Gastrocnemius medialis (tissue), 4 donors: ENCODE measurements at places on chromosomes 1 and 21. TPM values are rescaled to one million over a fixed set of nuclear protein-coding genes. Genes with fewer than 3 reads are reported as not detected.

DNA sequence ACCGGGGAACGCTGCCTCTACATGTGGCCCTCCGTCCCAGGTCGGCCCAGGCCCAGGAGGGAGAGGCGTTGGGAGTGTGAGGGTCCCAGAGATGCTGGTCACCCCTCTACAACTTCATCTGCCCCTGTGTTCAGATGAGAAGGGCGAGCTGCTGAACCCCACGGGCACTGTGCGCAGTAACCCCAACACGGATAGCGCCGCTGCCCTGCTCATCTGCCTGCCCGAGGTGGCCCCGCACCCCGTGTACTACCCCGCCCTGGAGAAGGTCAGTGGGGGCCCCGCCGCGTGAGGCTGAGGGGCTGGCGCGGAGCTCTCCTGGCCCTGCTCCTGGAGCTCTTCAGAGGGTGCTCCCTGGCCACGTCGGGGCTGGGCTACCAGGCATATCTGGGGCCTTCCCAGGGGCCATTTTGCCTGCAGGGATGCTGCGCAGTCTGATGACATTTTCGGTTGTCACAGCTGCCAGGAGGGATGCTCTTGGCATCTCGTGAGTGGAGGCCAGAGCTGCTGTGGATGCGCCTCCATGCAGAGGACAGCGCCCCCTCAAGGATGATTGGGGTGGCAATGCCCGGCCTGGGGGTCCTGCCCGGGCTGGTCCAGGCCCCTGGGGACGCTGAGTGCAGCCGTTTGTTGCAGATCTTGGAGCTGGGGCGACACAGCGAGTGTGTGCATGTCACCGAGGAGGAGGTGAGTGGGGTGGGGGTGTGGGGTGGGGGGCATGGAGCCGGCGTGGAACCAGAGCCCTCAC lies 68.6 kb downstream of the PIK3CD start:
- H3K36me3 ChIP-seq: no peaks in the 10 kb centered on the region
- H3K27me3 ChIP-seq: no peaks in the 10 kb centered on the region
- H3K4me1 ChIP-seq: peaks cover 4% of the 10 kb centered on the region
- DNase-seq: no peak
- no peak overlapping the region for H3K4me3 ChIP-seq
- H3K27ac ChIP-seq: no peak overlapping the region

- H3K4me1 ChIP-seq: peaks cover 4% of the 10 kb centered on the region
- DNase-seq: no peak
- H3K27me3 ChIP-seq: no peaks in the 10 kb centered on the region
- no peaks in the 10 kb centered on the region for H3K36me3 ChIP-seq
- H3K4me3 ChIP-seq: no peak overlapping the region
- H3K27ac ChIP-seq: no peak overlapping the region
Observed at GRCh38 chr1:204036882-204037655, 35.8 kb upstream of the SOX13 start.

Gene CD1E
- total RNA-seq: not detected

GRCh38 chr1:3620708-3621107 lies 4.1 kb upstream of the TPRG1L start:
- no peak for DNase-seq
- no peaks in the 10 kb centered on the region for H3K27me3 ChIP-seq
- H3K4me1 ChIP-seq: peaks cover 16% of the 10 kb centered on the region

Gene AMY1B
- not detected for total RNA-seq

GRCh38 chr1:68230484-68230802 lies 1.9 kb downstream of the WLS start:
- peak overlapping the region; percentile 78 for H3K27ac ChIP-seq
- DNase-seq: no peak
- no peaks in the 10 kb centered on the region for H3K36me3 ChIP-seq
- H3K4me1 ChIP-seq: no peaks in the 10 kb centered on the region
- H3K27me3 ChIP-seq: no peaks in the 10 kb centered on the region

- H3K36me3 ChIP-seq: peaks cover 29% of the 10 kb centered on the region
- H3K4me3 ChIP-seq: no peak overlapping the region
- no peaks in the 10 kb centered on the region for H3K27me3 ChIP-seq
- H3K4me1 ChIP-seq: no peaks in the 10 kb centered on the region
- no peak for DNase-seq
Observed at GRCh38 chr1:212622906-212623305, 14.3 kb downstream of the ATF3 start.

DNA sequence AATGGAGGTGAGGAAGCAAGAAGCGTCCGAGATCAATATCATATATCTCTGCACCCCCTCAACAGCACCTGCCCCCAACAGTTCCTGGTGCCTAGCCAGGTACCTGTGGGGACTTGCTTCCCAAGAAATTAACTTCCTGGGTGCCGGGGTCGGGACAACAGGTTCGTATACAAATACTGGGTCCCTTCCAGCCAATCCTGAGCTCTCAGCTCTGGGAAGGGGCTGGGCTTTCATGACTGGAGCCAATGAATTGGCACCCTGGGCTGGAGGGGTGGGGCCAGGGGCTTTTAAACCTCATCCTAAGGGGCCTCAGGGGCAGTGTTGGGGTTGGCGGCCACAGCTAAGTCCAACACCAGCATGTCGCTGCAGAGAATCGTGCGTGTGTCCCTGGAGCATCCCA lies at the start of gene PADI3:
PADI3 (plus strand) TSS at position 318 of the 400 bp plus-strand sequence; CDS start at position 358, 40 bp downstream.
- no peak within 1 kb of the TSS for H3K4me3 ChIP-seq
- H3K27me3 ChIP-seq: no peaks in the 10 kb centered on the region
- H3K36me3 ChIP-seq: no peaks in the 10 kb centered on the region
- H3K4me1 ChIP-seq: no peaks in the 10 kb centered on the region
- H3K27ac ChIP-seq: no peak within 1 kb of the TSS

DNA sequence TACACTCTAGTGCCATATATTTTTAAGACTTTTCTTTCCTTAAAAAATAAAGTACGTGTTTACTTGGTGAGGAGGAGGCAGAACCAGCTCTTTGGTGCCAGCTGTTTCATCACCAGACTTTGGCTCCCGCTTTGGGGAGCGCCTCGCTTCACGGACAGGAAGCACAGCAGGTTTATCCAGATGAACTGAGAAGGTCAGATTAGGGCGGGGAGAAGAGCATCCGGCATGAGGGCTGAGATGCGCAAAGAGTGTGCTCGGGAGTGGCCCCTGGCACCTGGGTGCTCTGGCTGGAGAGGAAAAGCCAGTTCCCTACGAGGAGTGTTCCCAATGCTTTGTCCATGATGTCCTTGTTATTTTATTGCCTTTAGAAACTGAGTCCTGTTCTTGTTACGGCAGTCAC lies 25.2 kb downstream of the PSEN2 start:
- H3K4me1 ChIP-seq: no peaks in the 10 kb centered on the region
- DNase-seq: no peak
- peaks cover 3% of the 10 kb centered on the region for H3K36me3 ChIP-seq
- H3K27ac ChIP-seq: no peak overlapping the region

- H3K27ac ChIP-seq: no peak overlapping the region
- H3K4me3 ChIP-seq: no peak overlapping the region
- no peaks in the 10 kb centered on the region for H3K4me1 ChIP-seq
- DNase-seq: no peak
- H3K36me3 ChIP-seq: no peaks in the 10 kb centered on the region
Observed at GRCh38 chr1:92989936-92990583, 28.8 kb upstream of the DIPK1A start.

Gene FCER1G
- 18.6 TPM for total RNA-seq

- DNase-seq: no peak
- no peak overlapping the region for H3K4me3 ChIP-seq
- no peaks in the 10 kb centered on the region for H3K27me3 ChIP-seq
- H3K36me3 ChIP-seq: no peaks in the 10 kb centered on the region
Observed at GRCh38 chr1:8077602-8078001, 51.5 kb upstream of the ERRFI1 start.

Gene IL22RA1
- total RNA-seq: not detected

Gene RAVER2
- total RNA-seq: 8.4 TPM

- peaks cover 26% of the 10 kb centered on the region for H3K4me1 ChIP-seq
- H3K36me3 ChIP-seq: no peaks in the 10 kb centered on the region
- H3K4me3 ChIP-seq: peak overlapping the region; percentile 89
- H3K27me3 ChIP-seq: no peaks in the 10 kb centered on the region
- H3K27ac ChIP-seq: peak overlapping the region; percentile 85
- peak; percentile 82 for DNase-seq
Observed at GRCh38 chr1:178093494-178093950, 382 bp upstream of the RASAL2 start.

DNA sequence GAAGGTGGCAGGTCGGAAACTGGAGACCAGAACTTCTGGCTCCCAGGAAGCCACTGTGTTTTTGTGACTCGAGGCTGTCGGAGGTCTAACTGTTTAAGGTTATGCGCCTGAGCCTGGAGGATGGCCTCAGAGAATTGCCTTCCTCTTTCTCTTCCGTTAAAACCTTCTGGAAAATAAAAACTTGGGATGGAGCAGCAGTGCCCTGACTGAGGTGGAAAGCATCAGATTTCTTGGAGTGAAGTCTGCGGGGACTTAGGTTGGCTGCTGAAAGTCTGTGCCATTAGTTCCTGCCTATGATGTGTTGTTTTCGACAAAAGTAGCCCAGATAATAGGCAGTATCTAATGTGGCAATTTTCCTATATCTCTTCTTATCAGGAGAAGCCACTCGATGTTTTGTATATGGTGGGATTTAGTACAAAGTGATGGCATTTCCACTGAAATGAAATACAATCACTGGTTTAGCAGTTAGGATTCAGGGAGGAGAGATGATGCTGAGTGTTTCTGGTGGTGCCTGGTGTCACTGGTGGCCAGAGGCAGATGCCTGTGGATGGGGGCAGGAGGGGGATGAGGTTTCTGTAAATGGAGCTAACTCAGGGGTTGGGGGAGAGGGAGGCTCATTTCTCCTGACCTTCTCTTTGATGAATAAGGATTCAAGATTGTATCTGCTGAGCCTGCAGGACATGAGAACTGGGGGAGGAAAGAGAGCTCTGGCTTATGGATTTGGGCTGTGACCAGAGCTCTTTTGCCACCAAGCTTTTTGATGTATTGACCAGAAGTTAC lies 150.8 kb downstream of the CAMTA1 start:
- H3K36me3 ChIP-seq: no peaks in the 10 kb centered on the region
- H3K27ac ChIP-seq: no peak overlapping the region
- DNase-seq: no peak
- peaks cover 12% of the 10 kb centered on the region for H3K27me3 ChIP-seq
- peaks cover 10% of the 10 kb centered on the region for H3K4me1 ChIP-seq

DNA sequence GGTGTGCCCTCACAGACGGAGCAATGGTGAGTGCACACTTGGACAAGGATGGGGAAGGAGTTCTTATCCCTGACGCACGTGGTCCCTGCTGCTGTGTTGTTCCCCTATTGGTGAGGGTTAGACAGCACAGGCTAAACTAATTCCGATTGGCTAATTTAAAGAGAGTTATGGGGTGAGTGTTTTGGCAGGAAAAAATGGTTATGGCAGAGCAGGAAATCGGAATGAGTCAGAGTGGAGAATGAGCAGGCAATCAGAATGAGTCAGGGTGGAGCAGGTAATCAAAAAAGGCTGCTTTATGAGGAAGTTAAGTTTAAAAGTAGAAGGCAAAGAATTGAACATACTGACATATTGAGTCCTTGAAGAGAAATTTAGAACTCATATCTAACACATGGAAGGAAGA lies 100.5 kb downstream of the NGF start:
- H3K4me3 ChIP-seq: no peak overlapping the region
- no peak overlapping the region for H3K27ac ChIP-seq
- no peak for DNase-seq
- H3K27me3 ChIP-seq: no peaks in the 10 kb centered on the region
- no peaks in the 10 kb centered on the region for H3K36me3 ChIP-seq
- H3K4me1 ChIP-seq: no peaks in the 10 kb centered on the region

- DNase-seq: peak; percentile 15
- H3K4me1 ChIP-seq: peaks cover 88% of the 10 kb centered on the region
- peak overlapping the region; percentile 64 for H3K4me3 ChIP-seq
- peak overlapping the region; percentile 96 for H3K27ac ChIP-seq
Observed at GRCh38 chr1:207813946-207814345, 62.1 kb downstream of the CD46 start.

DNA sequence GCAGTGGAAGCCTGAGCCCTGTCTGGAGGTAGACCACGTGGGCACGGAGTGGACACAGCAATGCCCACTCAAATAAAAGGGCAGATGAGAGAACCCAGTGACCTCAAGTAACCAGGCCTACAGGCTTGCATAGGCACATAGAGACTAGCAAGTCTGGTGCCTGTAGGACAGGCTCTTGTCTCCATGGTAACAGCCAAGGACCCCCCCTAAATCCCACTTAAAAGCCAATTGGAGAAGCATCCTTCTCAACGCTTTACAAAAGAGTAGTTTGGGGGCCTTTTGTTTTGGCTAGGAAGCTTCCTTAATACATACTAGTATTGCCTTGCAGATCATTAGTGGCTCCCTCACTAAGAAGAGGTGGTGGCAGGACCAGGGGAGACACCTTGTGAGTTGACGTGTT lies 63.9 kb downstream of the VWA5B1 start:
- H3K36me3 ChIP-seq: no peaks in the 10 kb centered on the region
- H3K4me1 ChIP-seq: peaks cover 20% of the 10 kb centered on the region
- DNase-seq: no peak
- H3K4me3 ChIP-seq: no peak overlapping the region
- H3K27ac ChIP-seq: no peak overlapping the region
- H3K27me3 ChIP-seq: no peaks in the 10 kb centered on the region

DNA sequence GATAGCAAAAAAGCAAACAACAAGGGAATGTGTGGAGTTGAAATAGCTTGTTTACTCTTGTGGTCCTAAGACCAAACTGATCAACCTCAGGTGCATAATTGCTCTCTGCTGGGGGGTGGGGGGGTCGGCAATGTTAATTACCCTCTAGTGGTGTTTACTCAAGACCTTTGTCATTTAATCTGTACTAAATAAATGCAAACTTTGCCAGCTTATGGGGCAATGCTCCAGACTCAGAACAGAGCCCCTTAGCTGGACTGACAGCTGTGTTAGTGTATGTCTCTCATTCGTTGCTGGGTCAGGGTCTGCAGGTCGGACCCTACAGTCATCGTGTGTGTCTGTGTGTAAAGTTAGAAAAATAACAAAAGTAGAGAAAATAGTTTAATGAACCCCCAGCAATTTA lies 7.2 kb upstream of the SLC44A3 start:
- H3K4me1 ChIP-seq: no peaks in the 10 kb centered on the region
- H3K36me3 ChIP-seq: no peaks in the 10 kb centered on the region
- no peak for DNase-seq
- H3K4me3 ChIP-seq: no peak overlapping the region
- no peaks in the 10 kb centered on the region for H3K27me3 ChIP-seq
- no peak overlapping the region for H3K27ac ChIP-seq

GRCh38 chr21:38800924-38801744 lies 4.6 kb upstream of the ETS2 start:
- H3K27ac ChIP-seq: no peak overlapping the region
- no peak overlapping the region for H3K4me3 ChIP-seq
- no peak for DNase-seq
- no peaks in the 10 kb centered on the region for H3K4me1 ChIP-seq
- no peaks in the 10 kb centered on the region for H3K36me3 ChIP-seq

DNA sequence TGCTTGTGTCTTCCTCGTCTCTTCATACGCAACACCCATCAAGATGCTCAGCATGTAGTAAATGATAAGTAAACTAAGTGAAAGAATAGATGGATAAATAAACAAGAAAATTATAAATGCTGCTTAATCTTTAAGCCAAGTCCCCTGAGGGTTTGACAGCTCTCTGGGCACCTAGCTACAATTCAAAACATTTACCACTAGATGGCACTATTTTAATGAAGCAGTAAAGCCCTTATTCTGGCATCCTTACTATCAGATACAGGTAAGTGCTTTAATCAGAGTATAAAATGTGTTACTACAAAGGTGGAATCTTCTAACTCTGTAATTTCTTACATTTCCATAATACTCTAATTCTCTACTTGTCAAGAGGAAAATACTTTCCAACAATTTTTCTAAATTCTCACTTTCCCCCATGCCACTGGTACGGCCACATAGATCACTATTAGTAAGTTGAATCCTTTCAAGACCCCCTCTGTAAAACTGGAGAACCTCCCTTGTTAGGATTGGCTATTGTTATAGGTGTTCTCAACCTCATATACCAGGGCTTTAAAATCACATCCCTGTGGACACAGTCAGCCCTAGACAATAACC lies 137.8 kb downstream of the BARHL2 start:
- H3K4me3 ChIP-seq: no peak overlapping the region
- H3K27me3 ChIP-seq: no peaks in the 10 kb centered on the region
- no peak for DNase-seq
- H3K36me3 ChIP-seq: no peaks in the 10 kb centered on the region
